Activated CD4-positive, alpha-beta T cell treated with anti-CD3 and anti-CD28 coated beads, Interleukin-2, amount 50 U/mL, for 4 hours (primary cell): ENCODE measurements at places on chromosomes 11 and 22.
A peak's percentile ranks its signal among the peaks of the same experiment; 100 is the strongest.

DNA sequence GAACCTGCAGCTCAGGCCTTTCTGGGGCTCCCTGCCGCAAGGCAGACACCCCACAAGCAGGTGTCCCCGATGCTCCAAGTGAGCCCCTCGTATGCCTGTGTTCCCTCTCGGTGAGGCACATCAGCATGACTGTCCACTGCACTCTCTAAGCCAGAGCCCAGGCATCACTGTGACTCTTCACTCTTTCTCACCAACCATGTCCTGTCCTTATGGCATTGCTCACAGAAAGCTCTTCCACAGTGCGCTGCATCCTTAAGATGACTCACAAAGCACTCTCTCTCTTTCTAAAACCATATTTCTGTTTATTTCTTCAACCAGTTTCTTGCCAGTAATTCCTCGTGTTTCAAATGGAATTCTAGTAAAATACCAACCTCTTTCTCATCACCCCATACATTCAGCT, 18.1 kb downstream of the GAB4 start:
- no peak for DNase-seq

- no peak for DNase-seq
Measured at GRCh38 chr22:40412441-40412840, 42.0 kb downstream of the SGSM3 start.

GRCh38 chr11:133081730-133082452, 450.4 kb downstream of the OPCML start:
- DNase-seq: no peak

- no peak for DNase-seq
Measured at GRCh38 chr11:58745705-58746364, 14.1 kb upstream of the GLYAT start.

- peak; percentile 90 for DNase-seq
Measured at GRCh38 chr11:111870886-111871692, at the start of gene ALG9. Gene ALG9, minus strand, starts transcription at chr11:111871581. Its CDS starts 99 bp downstream, at chr11:111871482.

DNA sequence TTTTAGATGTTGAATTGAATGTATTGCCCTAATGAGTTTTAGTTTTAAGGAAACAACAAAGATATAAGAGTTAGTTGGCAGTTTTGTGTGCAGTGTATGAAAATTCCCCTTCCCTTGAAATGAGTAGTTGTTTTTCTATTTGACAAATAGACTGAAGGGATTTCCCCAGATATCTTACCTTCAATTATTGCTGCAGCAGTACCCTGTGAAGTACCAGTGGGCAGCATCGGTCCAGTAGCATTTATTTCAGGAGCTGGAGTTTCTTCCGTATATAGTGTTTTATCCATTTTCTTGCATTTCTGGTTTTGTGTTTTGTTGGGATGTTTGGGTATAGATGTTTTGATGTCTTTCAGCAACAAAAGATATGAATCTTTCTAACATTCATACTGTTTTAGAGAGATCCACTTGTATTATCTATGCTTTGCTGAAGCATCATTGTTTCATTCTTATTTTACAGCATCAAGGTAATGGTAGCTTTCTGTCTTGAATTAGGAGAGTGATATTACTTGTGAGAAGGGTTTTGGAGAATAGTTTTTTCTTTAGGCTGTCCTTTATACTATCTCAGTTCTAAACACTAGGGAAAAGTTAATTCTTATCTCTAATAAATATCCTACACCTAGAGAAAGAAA, 7.4 kb downstream of the KMT2A start:
- DNase-seq: no peak

DNA sequence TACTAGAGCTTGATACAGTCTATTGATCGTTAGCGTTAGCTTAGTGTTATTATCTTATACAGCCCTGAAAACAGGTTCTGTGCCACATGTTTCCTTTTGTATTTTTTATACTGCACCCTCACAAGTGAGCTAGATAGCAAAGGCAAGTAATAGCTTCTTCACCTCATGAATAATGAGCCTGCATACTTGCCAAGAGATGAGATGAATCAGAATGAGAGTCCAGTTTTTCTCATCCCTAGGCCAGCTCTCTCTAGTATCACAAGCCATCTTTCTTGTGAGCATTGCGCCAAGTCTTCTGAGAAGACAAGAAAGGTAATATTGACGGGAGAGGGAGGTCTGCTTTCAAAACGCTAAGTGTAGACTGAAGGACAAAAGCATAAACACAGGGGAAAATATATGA, 8.7 kb upstream of the CARD18 start:
- DNase-seq: no peak

DNA sequence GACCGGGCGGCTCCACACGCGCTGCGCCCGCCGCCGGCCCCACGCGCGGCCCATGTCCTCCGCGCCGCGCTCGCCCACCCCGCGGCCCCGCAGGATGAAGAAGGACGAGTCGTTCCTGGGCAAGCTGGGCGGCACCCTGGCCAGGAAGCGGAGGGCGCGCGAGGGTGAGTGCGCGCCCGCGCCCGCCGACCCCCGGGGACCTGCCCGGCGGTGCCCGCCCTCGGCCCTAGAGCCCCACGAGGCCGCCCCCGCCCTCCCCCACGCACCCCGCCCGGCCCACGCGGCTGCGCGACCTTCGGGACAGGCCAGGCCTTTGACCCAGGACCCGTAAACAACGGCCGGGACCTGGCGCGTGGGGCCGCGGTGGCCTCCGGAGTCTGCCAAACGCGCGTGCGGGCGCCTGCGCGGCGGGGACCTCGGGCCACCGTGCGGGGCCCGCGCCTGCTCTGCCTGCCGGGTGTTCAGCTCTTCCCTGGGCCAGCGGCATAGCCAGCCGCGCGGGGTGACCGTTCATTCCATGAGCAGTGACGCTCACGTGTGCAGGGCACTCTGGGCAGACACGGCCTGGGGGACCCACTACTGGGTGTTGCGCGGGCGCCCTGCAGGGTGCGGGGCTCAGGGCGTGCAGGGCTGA, at the start of gene PARVB:
PARVB (plus strand) TSS at position 15 of the 634 bp plus-strand sequence; CDS start at position 53, 38 bp downstream.
- no peak for DNase-seq

DNA sequence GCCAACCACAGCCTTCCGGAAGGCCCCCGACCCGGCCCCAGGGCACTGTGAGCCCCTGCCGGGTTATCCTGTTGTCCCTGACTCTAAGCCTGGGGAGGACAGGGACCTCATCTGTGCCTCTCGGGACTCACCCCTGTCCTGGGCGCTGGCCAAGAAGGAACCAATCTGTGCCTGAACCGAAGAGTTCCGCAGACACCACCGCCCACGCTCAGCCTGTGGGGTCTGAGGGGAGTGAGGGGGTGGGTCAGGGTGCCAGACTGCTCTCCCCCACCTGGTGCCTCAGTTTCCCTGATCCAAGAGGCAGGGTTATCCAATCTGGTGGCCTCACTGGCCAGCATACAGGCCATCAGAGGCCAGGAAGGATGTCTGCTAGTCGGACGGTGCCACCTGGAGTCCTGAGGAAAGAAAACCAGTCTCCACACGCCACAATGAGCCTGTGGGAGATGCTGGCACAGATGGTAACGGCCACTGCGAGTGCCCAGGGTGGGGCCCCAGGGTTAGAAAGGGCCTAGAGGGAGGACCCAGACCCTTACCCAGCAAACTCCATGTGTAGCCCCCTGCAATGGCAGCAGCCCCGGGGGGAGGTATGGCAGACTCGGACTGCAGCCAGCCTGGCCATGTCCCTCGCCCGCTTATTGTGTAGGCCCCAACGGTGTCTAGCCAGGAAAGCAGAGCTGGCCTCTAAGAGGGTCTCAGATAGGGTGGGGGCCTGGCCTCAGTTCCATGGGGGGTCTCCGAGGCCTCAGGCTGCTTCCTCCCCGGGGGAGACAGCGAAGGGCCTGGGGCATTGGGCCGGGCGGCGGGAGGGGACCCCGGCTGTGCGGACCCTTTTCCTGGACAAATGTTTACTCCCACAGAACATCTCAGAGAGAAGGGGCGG, 827 bp upstream of the TNNT3 start:
- DNase-seq: no peak

GRCh38 chr22:46638601-46639431, 18.6 kb downstream of the GRAMD4 start:
- DNase-seq: no peak

DNA sequence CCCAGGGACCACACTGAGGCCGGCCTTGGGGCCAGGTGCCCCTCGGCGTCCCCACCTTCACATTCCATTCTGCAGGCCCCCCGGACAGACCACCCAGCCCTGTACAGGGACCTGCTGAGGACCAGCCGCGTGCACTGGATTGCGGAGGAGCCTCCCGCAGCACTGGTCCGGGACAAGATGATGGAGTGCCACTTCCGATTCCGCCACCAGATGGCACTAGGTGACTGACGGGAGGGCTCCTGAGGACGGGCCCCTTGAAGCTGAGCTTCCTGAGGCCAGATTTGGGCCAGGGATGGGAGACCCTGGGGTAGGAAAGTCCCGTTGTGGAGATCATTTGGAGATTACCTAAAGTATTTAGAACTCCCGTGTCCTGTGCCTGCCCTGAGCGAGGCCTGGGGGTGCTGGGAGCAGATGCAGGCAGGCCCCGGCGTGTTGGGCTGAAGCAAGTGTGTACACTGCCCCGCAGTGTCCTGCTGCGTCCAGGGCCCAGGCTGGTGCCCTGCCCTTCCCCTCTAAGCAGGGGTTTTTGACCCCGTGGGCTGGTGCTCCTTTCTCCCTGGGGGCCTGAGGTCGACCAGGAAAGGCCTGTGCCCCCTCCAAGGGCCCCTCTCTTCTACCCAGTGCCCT, 20.0 kb downstream of the TRMU start:
- DNase-seq: peak; percentile 54
